ENCODE measurements at places on chromosomes 6 and 20.

- no peak for DNase-seq
Observed at GRCh38 chr6:40754461-40755045, 167.4 kb upstream of the LRFN2 start.

- no peak for DNase-seq
Observed at GRCh38 chr20:51125105-51125504, 102.2 kb upstream of the KCNG1 start.

- no peak for DNase-seq
Observed at GRCh38 chr20:15396026-15396425, 1058.6 kb upstream of the FLRT3 start.

- no peak for DNase-seq
Observed at GRCh38 chr6:110756817-110757216, 58.5 kb downstream of the CDK19 start.

DNA sequence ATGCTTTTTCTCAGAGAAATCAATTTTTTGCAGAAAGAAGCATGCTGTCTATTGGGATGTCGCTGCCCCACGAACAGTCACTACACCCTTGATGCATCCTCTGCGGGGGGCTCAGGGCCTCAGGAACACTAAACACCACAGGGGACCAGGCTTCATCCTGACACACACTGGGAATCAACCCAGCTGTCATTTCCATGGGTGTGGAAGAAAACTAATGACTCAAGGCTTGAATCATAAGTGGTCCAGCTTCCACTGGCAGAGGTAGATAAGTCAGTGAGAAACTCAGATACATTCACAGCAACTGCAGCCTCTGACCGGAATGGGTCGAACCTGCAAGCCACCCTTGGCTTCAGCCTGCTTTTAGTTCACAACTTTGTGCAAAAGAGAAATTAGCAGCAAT, 81.3 kb upstream of the SPTLC3 start:
- no peak for DNase-seq

- no peak for DNase-seq
Observed at GRCh38 chr6:37354526-37355384, 972 bp downstream of the RNF8 start.

Data from esophagus squamous epithelium (tissue), 5 donors.